ENCODE measurements at places on chromosomes 1 and 21.

DNA sequence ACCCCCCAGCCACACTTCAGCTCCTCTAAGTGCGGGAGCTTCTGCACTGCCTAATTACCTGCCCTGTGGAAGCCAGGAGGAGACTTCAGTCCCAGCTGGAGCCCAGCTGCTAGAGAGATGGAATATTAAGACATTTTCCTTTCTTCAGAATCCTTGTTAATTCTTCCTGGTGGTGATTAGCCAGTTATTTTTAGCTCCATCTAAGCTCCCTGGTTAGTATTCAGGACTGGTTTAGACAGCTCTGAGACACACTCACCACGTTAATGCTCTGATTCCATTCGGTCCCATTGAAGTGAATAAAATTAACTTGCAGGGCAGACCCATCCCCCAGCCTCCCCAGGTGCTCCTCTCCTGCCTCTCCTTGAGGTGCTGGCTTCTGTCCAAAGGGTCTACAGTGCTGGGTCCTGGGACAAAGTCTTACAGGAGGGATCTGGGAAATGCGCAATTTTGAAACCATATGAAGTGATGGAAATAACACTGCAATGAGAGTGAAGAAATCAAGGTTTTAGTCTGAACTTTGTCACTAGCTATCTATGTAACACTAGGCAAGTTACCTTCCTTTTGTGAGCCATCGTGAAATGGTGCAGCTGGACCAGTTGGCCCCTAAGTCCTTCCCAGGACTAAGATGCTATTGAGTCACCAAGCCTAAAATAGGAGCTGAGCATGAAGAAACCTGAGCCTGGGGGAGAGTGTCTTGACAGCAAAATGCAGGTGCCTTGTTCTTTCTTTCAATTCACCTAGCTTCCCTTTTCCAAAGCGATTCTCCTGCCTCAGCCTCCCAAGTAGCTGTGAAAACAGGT, 117.4 kb upstream of the ATP1A1 start:
- DNase-seq: no peak

DNA sequence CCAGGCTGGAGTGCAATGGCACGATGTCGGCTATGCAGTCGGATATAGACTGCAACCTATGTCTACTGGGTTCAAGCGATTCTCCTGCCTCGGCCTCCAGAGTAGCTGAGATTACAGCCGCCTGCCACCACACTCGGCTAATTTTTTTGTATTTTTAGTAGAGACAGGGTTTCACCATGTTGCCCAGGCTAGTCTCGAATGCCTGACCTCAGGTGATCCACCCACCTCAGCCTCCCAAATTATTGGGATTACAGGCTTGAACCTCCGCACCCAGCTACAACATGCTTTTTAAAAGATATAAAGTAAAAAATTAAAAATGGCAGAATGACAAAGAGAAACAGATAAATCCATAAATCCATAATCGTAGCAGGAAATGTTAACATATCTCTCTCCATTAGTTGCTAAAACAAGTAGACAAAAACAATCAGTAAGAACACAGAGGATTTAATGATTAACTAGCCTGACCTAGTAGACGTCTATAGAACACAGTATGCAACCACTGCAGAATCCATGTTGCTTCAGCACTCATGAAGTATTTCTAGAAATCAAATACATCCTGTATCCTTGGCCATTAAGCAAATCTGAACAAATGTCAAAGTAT, 59.9 kb upstream of the SPOCD1 start:
- DNase-seq: no peak

DNA sequence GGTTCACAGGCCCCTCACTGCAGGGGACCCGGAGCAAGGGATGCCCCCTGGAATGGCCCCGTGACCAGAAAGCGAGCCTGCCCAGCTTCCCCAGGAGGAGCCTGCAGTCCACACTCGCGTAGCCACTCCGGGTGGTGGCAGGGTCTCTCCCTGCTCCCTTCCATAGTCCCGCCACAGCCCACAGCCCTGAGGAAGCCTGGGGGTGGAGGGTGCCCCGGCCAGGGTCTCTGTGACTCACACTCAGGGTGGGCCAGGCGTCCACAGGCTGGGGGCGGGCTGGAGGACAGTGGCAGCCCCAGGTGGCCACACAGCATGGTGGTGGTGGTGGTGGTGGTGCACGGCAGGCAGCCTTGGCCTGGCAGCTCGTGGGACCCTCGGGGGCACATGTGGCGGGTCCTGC, 15.6 kb downstream of the YBEY start:
- DNase-seq: no peak

GRCh38 chr1:213423605-213424004, 372.6 kb downstream of the RPS6KC1 start:
- DNase-seq: no peak

- DNase-seq: no peak
Observed at GRCh38 chr1:29513357-29513756, 277.0 kb downstream of the PTPRU start.

- no peak for DNase-seq
Observed at GRCh38 chr1:203166192-203166940, 9.3 kb downstream of the MYBPH start.

Measured in CD4-positive, alpha-beta T cell treated with Interleukin-1 beta for 1 hour (primary cell).